ENCODE measurements at places on chromosomes 13 and 19.

GRCh38 chr19:56732976-56733375 is 61.4 kb upstream of the ZNF835 start:
- DNase-seq: no peak

GRCh38 chr13:32956595-32956933 is 59.7 kb upstream of the KL start:
- no peak for DNase-seq

DNA sequence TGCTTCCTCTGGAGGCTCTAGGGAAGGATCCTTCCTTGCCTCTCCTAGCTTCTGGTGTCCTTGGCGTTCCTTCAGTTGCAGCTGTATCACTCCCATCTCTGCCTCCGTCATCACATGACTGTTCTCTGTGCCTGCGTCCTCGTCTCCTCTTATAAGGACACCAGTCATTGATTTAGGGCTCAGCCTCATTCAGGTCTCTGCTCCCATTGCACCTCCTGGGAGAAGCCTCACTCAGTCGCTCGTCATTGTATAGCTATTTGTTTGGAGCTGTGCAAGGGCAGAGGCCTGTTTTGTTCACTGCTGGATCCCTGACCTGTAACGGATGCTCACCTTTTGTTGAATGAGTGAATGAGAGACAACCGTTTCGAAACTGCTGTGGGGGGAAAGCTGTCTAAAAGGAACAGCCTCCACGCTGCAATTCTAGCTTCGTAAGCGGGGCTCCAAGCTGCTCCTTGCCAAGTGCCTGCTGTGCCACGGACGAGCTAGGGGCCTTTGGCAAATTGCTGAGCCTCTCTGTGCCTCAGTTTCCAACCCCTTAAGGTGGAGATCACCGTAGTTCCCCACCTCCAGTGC is 17.2 kb downstream of the BRSK1 start:
- DNase-seq: no peak

DNA sequence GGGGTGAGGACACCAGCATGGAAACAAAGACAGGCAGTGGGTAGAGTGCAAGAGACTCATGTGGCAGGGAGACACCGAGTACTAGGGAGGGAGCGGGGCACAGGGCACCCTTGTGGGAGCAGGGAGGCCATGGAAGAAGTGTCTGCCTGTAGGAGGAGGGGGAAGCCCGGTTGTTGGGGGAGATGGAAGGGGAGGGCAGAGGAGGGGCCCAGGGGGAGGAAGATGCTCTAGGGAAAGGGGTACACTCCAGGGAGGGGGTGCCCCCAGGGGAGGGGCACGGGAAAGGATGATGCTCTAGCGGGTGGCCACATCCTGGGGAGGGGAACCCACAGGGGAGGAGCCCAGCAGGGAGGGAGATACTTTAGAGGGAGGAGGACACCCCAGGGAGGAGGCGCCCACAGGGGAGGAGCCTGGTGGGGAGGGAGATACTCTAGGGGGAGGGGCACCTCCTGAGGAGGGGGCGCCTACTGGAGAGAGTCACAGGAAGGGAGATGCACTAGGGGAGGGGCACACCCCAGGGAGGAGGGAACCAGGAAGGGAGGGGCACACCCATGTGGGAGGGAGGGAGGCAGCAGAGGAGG is 24.9 kb downstream of the CPAMD8 start:
- no peak for DNase-seq

DNA sequence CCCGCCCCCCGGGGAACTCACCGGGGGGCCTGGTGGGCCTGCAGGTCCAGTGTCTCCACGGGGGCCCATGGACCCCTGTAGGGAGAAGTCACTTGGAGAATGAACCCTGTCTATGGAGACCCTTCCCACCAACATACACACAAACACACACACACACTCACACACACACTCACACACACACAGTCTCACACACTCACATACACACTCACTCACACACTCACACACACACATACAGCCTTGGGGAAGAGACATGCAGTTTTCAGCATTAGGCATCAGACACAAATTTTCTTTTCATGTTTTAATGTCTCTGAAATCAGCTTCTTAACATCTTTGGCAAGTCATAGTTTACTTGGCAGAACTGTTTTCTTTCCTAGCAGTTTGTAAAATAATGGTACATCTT is 31.0 kb upstream of the OLFM2 start:
- DNase-seq: no peak

- DNase-seq: no peak
Observed at GRCh38 chr19:16892436-16892835, 3.6 kb downstream of the F2RL3 start.

GRCh38 chr19:15147090-15147489 is 39.9 kb downstream of the SYDE1 start:
- no peak for DNase-seq

DNA sequence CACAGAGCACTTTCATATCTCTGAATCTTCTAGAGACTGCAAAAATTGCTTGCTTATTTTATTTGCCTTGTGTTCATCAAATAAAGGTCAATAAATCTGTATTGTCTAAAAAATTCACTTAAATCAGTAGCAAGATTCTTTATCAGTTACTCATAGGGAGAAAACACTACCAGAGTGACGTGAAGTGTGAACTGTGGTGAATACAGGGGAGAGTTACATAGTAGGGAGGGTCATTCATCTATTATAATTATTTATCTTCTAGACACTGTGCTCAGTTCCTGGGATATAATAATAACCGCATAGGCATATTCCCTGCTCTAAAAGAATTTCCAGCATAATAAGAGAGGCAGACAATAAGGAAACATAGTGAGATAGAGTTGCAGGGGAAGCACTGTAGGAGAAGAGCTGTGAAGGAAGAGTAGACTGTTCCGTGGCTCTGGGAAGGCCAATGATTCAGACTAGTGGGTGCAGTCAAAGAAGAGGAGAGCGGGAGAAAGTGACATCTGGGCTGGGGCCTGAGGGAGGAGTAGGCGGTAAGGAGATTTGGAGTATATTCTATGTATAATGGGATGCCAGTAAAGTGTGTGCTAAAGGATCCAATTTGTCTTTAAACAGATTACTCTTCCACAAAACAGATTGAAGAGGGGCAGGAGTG is 84.0 kb upstream of the TDRD3 start:
- DNase-seq: no peak

GRCh38 chr13:98447881-98448641 is 128.8 kb downstream of the STK24 start:
- DNase-seq: no peak

DNA sequence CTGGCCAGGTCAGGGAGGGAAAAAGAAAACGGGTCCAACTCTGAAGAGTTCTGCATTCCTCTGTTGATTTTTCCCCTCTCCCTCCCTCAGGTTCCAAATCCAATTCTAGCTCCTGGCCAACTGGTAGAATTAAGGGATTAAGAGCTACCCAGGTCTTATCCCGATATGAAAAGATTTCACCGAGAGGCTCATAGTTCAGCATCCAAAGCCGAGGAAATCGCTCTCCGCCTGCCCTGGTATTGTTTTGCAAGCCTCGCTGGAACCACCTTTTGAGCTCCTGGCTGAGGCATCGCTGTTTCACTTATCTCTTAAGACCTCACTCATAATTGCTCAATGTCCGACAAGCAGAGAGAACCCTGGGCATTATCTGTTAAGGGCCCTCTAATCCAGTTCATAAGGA is 180.4 kb downstream of the URI1 start:
- no peak for DNase-seq

GRCh38 chr13:44652962-44653660 is 77.0 kb upstream of the TSC22D1 start:
- no peak for DNase-seq

GRCh38 chr13:106100171-106100919 is 435.1 kb downstream of the EFNB2 start:
- no peak for DNase-seq

DNA sequence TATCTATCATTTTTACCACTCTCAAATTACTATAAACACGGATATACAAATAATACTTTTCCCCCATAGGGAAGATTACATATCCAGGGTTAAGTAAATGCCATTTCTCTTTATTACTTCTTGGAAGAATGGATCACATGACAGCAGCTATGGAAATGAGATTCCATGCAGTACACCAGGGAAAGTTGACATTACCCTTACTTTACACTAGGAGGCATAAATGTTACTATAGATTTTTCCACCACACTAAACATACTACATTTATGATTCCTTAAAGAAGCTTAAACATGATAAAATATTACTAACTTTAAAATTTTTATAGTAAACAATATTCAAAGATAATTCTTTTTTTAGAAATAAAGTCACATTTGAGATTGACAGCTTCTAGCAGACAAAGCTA is 611.4 kb downstream of the PCDH9 start:
- peak; percentile 28 for DNase-seq

DNA sequence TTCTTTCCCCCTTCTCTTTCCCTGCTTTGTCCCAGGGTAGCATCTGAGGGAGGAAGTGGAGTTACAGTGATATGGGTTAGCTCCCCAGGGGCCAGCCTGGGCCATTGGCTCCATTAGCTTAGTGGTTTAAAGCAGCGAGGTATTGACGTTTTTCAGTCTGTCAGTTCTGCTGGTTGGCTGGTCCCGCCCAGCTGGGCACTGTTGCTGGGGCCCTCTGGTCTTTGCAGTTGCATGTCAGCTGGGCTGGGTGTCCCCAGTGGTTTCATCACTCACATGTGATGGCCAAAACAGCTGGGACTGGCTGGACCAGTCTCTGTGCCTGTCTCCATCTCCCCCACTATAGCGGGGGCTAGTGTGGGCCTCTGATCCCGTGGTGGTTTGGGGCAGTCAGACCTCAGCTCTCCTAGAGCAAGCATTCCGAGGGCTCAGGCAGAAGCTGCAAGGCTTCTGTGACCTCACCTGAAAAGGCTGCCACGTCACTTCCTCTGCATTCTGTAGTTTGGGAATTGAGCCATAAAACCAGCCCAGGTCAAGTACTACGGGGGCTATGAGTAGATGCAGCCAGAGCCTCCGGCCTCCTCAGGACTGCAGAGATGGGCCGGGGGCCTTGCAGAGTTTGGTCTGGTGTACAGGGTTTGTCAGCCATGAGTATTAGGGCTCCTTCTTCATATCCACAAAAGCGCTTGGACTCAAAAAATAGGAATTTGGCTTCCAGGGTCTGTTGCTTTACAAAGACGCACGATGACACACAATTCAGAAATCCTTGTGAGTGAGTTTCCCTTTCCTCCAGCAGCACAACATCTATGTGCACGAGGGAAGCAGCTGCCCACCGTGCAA is 30.0 kb downstream of the TSSK6 start:
- no peak for DNase-seq

GRCh38 chr13:100108913-100109507 is 20.1 kb downstream of the PCCA start:
- no peak for DNase-seq

DNA sequence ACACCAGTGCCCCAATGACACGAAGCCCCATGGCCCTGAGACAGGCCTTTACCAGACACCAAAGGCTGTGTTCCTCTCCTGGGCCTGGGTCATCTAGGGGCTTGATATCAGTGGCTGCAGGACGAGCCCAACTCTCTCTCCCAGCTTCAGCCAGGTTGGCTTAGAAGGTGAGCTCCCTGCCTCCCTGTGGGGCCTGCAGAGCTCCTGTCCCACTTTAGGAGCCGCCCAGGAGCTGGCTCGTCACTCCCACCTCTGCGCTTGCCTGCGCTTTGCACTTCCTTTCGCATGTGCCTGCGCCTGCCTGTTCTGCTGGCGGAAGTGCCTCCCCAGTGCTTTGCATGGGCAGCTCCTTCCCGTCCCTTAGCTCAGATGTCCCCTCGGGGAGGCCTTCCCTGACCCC is 4.9 kb downstream of the CALM3 start:
- DNase-seq: no peak

DNA sequence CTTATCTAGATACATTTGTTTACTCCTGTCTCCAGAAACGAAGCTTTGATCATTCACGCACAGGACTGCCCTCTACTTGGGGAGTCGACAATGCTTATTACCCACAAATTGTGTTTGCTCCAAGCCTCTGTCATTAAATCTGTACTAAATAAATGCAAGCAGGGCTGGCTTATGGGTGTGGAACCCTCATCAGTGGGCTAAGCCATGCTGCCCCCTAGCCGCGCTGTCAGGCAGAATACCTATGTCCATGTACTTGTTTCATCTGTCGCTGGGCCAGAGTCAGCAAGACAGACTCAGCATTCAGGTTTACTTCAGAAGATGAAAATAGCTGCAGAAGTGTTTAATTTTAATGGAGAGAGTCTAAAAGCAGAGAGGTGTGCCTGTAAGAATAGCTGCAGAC is 110.0 kb upstream of the PRR20A start:
- DNase-seq: no peak

DNA sequence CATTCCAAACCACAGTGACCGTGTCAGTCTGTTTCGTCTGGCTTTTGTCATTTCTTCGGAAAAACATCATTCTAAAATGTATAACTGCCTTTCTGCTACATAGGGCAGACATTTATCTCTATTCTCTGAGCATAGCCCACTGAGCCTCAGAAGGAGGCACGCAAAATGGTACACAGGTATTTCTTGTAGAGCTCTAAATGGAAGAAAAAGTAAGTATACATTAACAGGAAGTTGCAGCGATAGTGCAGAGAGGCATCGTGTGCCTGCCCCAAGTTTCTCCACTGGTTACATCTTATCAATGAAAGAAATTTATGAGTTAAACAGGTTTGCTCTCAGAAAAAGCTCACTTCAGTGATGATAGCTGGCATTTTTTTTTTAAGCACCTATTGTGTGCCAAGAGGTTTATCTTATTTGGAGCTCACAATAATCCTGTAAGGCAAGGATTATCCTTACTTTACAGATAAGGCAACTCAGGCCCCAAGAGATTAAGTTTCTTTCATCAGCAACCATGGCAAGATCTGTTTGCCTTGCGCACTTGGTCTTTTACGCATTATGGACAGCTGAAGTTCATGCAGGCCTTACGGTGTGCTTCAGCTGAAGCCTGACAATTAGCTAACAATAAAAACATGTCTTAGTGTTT is 1.2 kb upstream of the RCBTB2 start:
- DNase-seq: no peak

DNA sequence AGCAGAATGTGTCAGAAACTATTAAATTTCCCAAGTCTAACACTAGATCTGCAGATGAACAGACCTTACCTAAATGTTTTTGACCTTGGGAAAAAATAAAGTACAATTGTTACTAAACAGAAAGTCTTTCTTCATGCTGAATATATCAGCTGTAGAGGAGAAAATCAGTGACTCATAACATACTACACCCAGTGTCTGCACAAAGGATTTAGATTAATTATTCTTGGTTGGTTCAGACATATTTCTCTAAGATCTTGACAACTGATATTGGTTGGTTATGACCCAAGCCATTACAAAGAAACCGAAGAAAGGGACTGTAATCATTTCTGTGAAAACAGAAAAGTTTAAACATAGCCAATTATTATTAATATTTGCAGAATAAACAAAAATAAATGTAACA is 225.1 kb downstream of the HS6ST3 start:
- DNase-seq: peak; percentile 1

DNA sequence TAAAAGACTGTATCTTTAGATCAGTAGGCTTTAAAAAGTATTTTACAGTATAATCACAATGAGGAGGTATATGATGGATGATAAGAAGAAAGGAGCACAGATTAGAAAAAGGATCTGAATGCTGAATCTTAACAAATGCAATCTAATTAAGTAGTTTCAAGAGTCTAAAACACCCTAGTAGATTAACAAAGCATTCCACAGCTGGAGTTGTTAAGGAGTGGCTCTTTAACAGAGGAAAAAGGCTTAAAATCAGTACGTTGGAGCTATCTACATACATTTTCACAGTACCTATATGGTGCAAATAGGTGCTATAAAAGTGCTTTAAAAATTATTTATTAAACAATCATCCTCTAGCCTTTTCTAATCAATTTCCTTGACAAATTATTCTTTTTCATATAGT is 34.5 kb downstream of the TSC22D1 start:
- DNase-seq: no peak

GRCh38 chr19:31340042-31341025 is 8.9 kb downstream of the TSHZ3 start:
- no peak for DNase-seq

- DNase-seq: no peak
Observed at GRCh38 chr19:37412700-37413099, 41.8 kb downstream of the ZNF527 start.

All from non-pigmented ciliary epithelial cell (primary cell).